ENCODE measurements at places on chromosomes 4 and X.

- no peak for DNase-seq
These were observed 598.1 kb upstream of the MAGEB2 start for GRCh38 chrX:29617276-29617675.

GRCh38 chr4:175818406-175818805 lies 6.3 kb upstream of the GPM6A start:
- no peak for DNase-seq

GRCh38 chr4:69536980-69537379 lies 41.3 kb upstream of the UGT2B4 start:
- no peak for DNase-seq

DNA sequence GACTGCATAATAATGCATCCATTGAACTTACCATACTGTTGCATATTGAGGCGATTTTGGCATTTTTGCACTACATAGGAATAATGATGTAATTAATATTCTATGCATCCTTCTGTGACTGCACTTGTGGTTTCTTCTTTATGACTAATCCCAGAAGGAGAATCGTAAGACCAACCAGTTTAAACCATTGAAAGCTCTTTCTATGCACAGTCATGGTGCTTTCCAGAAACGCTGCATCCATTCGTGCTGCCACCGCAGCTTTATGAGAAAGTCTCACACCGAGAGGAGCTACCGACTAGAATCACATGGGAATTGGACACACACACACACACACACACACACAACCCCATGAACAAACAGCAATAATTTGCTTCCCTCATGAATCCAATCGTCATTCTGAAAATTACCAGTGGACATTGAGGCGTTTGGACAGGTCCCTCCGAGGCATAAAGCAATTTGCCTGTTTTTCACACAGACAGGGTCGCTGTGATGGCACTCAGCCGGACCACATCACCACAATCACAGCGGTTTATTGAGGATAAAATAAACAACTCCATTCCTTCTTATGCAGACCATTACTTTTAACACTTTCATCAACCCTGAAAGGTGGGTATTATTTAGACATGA lies 64.2 kb downstream of the PACRGL start:
- no peak for DNase-seq

GRCh38 chr4:85700362-85700761 lies 225.4 kb downstream of the ARHGAP24 start:
- DNase-seq, result no peak

- DNase-seq, result no peak
These were observed 63.7 kb downstream of the FHIP1A start for GRCh38 chr4:151472711-151473110.

- no peak for DNase-seq
These were observed 91.4 kb upstream of the MAD2L1 start for GRCh38 chr4:120158046-120158445.

DNA sequence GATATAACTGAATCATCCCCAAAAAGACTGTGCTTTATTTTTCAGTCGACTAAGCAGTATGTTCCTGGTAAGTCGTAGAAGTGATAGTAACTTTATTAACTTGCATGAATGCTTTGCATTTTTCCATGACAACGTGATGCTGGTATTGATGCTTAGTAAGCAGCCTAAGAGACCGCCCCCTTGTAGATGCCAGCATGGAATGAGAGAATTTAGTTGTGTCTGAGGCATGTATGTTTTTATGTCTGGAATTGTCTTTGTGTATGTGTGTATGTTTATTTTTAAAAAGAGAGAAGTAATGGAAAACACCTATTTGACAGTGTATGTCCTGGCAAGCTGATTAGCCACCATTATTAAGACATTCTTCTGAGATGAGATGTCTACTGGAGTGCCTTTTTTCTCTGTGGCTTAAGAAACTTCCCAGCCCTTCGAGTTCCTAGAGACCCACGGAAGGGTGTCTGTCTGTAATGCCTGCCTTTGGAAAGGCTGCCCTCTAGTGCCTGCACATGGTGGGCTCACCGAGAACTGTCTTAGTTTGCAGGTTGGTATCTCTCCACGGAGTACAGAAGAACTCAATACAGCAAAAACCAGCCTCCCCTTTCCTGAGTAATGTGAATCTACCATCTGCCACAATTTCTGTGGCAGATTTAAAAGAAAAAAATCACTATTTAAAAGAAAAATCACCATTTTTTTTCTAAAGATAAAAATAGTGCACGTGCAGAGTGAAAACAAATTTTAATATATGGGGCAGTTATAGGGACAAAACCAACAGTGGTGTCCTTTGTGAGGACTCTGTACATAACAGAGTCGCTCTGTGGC lies 85.9 kb downstream of the AASDH start:
- peak; percentile 69 for DNase-seq

DNA sequence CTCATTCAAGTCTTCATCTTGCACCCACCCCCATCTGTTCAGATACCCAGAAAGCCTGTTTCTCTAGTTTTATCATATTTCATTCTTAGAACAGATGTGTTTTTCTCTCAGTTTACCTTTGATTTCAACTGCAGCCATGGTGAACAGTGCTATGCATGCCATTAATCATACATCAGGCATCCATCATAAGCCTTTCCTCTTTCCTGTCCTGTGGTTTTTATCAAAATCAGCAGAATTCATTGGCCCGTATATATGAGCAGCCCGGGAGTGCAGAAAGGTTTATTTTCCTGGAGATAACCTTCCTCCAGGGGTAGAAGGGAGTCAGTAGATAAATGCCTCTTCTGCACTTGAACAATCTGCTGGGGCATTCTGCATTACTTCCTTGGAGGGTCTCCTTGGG lies 65.7 kb downstream of the IL21 start:
- DNase-seq, result no peak

DNA sequence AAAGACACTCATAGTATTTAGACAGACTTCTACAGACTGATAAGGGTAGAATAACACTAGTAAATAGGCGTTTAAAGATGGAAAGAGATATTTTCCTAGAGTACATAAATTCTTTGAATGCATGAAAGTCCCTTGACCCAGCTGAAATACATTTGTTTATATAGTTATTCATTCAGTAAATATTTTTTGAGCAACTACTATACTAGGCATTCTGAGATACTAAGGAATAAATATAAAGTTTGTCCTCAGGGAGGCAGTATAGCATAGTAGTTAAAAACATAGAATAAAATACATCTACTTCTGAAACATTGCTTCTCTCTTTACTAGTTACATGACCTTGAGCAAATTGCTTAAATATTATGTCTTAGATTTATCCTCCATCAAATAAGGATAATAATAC lies 27.4 kb downstream of the HMGN5 start:
- no peak for DNase-seq

DNA sequence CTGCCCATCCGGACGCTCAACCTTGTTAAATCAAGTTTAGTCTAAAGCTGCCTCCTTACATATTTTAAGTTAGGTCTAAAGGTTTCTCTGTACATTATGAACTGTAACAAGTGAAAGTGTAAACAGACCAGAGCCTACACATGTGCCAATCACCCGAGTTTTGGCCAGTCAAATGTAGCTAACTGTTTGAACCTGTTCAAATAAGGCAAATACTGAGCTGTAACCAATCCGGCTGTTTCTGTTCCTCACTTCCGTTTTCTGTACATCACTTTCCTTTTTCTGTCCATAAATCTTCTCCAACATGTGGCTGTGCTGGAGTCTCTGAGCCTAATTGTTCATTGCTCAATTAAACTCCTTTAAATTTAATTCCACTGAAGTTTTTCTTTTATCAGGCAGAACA lies 113.3 kb upstream of the SHISA3 start:
- DNase-seq, result no peak

DNA sequence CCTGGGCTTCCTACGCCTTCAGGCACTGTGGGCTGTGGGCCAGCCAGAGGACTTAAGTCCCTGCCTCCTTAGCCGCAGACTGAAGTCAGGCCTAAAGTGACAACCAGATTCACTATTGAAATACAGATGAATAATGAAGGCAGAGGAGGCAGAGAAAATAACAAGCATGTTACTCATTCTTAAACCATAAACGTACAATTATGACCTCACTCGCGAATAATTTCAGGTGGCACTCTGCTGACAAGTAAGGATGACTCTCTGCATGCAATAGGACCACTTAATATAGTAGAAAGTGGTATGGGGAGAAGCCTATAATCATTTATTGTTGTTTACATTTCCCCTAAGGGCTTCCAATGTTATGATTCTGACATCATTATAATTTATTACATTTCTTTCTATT lies 409.2 kb upstream of the FGF13 start:
- DNase-seq, result no peak

DNA sequence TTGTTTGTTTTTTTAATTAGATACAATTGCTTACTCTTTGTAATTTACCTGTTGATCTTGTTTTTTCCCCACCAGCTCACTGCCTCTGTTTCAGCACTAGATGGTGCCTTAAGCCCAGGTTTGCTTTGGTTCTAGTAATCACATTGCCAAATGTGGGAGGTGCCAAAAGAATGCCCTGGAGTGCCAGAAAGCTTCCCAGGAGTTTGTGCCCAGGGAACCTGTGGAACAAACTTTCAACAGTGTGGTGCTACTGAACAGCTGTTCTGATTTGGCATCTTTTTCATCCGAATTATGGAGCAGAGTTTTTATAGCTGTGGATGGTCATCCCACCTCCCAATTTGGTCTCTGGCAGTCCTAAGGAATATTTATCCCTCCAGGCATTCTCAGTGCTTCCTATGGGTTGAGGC lies 1000.7 kb downstream of the STIM2 start:
- DNase-seq, result no peak

Data from stimulated activated CD4-positive, alpha-beta T cell treated with anti-CD3 and anti-CD28 coated beads, Interleukin-4, amount 100 ng/mL, for 24 hours (primary cell).